ENCODE measurements at places on chromosomes 16 and 17.

- DNase-seq = no peak
Observed at GRCh38 chr16:79792664-79793351, 192.3 kb upstream of the MAF start.

DNA sequence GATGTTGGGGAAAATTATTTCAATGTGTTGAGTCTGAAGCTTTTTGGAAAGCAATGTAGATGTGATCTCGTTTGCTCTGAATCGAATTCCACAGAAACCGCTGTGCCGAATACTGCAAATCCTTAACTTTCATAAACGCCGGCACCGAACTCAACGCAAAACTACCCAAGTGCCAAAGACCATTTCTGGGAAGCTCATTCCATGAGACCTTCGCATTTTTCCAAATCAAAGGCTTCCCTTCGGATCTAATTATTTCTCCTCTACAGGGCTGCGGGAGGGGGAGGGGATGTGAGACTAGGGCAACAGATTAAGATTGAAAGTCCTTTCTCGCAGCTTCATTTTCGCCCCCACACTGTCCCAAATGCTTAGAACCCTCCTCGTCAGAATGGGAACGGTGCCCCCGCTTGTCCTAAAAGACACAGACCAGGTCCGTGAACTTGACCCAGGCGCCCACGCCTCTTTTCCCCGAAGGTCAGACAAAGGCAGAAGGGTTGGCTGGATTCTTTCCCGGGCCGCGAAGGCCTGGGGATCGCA, 4.0 kb downstream of the PRAC1 start:
- DNase-seq = no peak

- no peak for DNase-seq
Observed at GRCh38 chr17:292016-292415, 60.6 kb downstream of the RPH3AL start.

GRCh38 chr17:82320956-82321927, 3.8 kb upstream of the CD7 start:
- peak; percentile 57 for DNase-seq

- no peak for DNase-seq
Observed at GRCh38 chr16:48047720-48048119, 108.1 kb downstream of the ABCC12 start.

- DNase-seq = no peak
Observed at GRCh38 chr16:48860341-48860740, 250.4 kb upstream of the N4BP1 start.

DNA sequence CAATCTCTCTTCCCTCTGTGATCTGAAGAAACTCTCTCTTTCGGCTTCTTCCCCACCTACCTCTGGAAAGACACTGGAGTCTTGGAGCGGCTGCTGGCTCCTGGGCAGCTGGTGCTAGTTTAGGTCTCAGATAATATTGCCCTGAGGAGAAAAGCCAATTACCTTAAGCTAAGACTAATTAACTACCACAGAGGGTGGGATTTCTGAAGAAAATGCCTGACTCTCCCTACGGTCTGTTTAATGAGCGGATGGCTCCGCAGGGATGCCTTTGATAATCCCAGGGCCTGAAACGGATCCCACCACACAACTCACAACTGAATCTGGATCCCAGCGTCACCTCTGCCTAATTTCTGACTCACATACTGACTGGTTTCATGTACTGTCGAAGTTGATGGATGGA, 127.0 kb upstream of the NLRP1 start:
- no peak for DNase-seq

- DNase-seq = no peak
Observed at GRCh38 chr17:32492648-32493289, 6.0 kb downstream of the CDK5R1 start.

GRCh38 chr16:85731179-85731578, 19.7 kb downstream of the C16orf74 start:
- no peak for DNase-seq

DNA sequence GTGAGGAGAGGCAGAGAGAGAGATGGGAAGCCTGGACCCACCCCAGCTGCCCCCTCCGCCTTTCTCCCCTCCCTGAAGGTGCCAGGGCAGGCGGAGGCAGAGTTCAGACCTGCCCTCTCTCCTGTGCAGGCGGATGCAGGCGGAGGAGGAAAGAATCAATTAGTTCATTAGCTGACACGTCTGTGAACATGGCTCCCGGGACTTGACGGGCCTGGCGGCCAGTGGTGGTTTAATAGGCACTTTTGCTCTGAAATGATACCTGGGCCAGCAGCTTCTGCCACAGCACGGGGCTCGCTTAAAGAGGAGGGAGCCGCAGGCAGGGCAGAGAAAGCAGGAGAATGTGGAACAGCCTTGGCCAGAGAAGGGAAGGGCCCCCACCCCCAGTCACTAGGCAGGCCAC, 98.1 kb downstream of the SDK2 start:
- no peak for DNase-seq

Data from hematopoietic multipotent progenitor cell treated with erythropoietin and hydrocortisone succinate and interleukin-3 and kit ligand, for 6 days (in vitro differentiated cells).